Astrocyte of the cerebellum (primary cell): ENCODE measurements at places on chromosomes 13 and 19.

DNA sequence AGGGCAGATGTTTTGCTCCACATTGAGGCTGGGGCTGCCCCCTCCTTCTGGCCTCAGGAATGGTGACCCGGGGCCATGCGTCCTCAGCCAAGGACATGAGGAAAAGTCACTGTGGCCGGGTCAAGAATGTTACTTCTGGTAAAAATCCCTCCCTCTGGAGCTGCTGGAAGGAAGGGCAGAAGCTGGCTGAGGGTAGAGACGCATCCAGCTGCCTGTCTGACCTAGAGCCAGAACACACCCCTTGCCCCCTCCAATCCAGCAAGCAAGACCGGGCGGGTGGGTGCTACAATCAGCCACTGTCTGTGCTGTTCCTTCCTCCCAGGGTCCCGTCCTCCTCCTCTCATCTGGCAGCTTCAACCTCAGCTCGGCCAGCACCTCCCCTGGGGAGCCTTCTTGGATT lies 59.0 kb downstream of the PTPRS start:
- no peak for DNase-seq

- no peak for DNase-seq
Observed at GRCh38 chr13:42684226-42684625, 97.2 kb upstream of the FAM216B start.

DNA sequence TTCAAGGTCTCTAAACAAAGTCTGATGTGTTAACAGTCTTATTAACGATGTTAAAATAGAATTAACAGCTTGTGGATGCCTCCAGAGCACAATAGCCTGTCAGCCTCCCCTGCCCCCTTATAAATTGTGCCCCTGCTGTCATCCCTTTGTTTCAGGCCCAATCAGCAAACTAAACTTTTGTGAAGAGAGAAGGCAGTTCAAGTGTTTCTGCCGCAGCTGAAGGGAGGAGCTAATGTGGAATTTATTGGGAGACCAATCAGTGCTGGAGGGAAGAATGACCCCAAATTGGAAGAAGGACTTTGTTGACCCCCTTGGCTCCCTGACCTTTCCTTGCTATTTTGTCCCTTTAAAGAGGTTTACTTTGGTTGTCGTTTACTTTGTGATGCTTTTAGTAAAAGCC lies 160.5 kb downstream of the TM9SF2 start:
- no peak for DNase-seq

GRCh38 chr13:99982036-99982730 lies 599 bp downstream of the ZIC2 start:
- no peak for DNase-seq

GRCh38 chr13:31951215-31951678 lies 80.3 kb upstream of the FRY start:
- DNase-seq: no peak

GRCh38 chr13:72823081-72823480 lies 41.1 kb downstream of the PIBF1 start:
- DNase-seq: no peak

GRCh38 chr13:40394304-40394985 lies 272.0 kb downstream of the FOXO1 start:
- no peak for DNase-seq

DNA sequence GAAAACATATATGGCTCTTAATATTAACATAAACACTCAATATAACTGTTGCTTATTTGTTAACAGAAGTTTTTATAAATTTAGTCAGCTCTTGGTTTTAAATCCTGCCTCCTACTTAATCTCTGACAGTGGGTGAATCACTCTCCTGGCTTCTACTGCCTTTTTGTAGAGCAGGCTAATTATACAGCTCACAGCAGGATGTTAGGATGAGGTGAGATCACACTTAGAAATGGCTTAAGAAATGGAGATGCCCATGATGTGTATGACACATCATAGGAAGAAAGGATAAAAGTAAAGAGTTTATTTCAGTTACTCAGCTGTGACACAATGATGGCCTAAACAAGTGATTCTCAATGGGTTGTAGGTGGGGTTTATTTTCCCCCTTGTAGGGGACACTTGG lies 345.6 kb downstream of the SPRY2 start:
- DNase-seq: peak; percentile 89

DNA sequence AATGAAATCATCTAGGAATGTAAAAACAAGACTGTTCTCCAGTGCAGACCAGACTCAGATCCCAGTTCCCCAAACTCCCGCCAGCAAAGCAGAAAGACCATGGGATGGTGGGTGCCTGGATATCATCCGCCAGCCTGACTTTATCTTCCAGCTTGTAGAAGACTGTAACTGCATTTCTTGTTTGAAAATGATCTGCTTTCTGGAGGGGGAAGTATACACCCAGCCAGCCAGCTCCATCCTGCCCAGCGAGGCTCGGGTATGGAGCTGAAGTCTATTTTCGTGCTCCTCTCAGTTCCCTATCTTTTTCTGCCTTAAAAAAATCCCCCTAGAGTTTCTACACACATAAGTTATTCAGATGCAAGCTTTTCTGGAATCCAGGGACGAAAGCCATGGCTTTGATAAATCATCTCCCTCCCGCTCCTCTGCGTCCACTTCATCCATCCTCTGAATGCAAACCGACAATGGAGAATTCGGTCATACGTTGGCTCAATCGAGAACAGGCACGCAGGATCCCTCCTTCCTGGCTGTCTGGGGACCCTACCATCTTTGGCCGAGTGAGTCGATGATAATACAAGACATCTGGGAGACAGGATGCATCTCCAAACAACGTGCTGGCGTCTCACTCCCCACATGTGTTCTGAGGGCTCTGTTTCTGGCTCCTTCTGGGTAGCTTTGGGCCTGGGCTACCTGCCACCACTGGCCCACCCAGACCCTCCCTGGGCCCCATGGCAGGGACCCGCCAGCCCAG lies 31.2 kb downstream of the CEBPG start:
- DNase-seq: no peak

DNA sequence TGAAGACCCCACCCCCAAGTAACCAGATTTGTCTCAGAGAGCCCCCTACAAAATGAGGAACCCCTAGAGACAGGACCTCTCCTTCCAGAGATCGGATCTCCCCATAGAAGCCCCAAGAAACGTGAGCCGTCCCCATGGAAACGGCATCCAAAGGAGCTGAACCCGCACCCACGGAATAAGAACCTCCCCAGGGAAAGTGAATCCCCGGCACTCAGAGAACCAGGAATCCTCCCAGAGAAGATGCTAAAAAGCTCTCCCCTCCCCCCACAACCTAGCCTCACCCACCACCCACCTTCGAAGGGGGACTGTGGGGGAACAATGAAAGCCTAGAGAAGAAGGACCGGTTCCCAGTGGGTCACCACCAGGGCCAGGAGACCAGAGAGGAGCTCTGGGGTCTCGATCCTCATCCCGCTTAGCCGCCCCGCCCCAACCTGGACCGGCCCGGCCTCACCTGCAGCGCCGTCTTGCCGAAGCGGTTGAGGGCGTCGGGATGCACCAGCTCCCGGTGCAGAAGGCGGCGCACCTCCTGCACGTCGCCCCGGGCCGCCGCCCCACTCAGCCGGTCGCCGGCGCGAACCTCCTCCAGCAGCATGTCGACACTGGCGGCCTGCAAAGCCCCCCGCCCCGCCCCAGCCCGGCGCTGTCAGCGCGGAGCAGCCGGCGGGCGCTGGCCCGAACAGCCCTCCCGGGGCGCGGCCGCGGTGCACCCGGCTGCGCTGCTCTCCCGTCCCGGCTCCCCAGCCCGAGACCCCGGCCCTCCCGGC lies 535 bp downstream of the CDKN2D start:
- DNase-seq: no peak

DNA sequence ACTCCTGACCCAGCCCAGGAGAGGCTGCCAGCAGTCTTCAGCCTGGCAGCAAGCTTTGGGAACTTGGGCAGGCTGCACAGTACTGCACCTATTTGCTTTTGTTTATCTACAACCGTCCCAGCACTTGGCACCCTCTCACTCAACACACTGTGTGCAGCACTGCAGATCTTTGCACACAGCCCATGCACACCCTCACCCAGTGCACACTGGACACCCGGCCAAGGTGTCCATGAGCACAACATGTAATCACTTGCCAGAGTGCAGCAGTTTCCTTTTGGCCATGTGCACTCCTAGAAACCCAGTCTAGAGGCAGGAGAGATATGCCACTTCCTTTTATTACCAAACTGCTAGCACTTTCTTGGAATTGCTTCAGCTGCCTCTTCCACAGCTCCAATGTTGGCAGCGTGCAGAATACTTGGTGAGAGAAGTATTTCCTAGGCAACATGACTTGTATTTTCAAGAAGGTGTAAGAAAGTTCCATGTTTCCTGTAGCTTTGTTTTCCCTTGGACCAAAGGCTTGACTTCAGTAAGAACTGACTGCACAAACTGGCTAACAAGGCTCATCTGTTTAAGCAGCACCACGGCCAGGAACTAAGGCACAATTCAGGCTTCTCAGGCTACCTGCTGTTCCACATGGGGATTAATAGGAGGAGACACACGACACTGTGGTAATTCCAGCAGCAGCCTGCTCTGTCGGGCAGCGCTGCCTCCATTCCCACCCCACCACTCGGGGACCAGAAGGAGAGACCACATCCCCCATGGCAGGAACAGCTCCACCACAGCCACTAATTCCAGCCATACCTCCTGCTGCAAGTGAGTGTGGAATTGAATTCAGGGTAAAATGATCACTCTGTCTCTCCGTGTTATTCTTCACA lies 15.3 kb downstream of the ATP7B start:
- no peak for DNase-seq

GRCh38 chr19:48755084-48755641 lies at the start of gene FGF21:
Gene FGF21, plus strand, starts transcription at chr19:48755524. Its CDS starts 713 bp downstream, at chr19:48756237.
- no peak for DNase-seq

GRCh38 chr13:108834193-108834592 lies 204.8 kb downstream of the MYO16 start:
- DNase-seq: no peak

GRCh38 chr13:97559981-97560380 lies 126.0 kb downstream of the RAP2A start:
- DNase-seq: no peak

DNA sequence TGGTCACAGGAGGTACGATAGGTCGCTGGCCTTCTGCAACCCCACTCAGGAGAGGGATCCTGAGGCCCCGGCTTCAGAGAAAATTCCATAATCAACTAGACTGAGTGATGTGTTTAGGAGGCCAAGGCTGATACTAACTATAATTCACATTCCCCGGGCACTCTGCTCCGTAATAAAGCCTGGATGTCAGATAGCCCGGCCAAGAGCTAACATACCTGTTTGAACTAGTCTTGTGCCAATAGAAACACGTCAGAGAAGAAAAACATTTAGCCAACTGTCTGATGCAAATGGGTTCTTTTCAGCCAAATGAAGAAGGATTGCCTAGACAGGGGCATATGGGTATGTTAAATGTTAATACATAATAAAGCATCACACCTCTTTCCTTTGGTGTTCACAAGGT lies 204.2 kb downstream of the TSHZ3 start:
- DNase-seq: no peak

DNA sequence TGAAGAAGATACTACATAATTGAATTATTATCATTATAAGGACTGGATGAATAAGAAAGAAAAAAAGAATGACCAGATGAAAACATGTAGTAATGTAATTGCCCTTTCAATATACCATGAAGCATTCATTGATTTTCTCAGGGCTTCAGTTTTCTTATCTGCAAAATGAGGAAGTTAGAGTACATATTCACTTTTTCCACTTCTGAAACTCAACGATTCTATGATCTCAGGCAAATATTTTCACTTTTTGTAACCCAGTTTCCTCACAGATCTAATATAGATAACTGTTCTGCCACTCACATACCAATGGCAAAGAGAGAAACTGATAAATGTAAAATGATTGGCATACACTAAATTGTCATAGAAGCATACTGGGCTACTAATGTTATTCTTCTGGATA lies 856.6 kb upstream of the KLHL1 start:
- DNase-seq: no peak

- no peak for DNase-seq
Observed at GRCh38 chr13:106488076-106488475, 47.4 kb downstream of the EFNB2 start.

DNA sequence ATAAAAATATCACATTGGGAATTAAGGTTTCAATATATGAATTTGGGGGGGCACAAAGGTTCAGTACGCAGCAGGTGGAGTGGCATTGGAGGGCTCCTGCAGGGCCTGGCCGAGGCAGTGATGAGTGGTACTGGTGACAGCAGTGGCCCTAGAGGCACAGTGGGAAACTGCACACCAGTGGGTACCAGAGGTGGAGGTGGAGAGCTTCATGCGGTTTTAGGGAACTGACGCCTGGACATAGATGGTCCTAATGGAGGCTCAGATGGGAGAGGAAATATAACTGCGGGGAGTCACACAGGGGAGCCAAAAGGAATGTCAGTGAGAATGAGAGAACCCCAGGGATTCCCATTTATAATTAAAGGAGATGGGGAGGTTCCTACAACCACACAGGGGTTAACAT lies 156.2 kb downstream of the COG6 start:
- DNase-seq: no peak

DNA sequence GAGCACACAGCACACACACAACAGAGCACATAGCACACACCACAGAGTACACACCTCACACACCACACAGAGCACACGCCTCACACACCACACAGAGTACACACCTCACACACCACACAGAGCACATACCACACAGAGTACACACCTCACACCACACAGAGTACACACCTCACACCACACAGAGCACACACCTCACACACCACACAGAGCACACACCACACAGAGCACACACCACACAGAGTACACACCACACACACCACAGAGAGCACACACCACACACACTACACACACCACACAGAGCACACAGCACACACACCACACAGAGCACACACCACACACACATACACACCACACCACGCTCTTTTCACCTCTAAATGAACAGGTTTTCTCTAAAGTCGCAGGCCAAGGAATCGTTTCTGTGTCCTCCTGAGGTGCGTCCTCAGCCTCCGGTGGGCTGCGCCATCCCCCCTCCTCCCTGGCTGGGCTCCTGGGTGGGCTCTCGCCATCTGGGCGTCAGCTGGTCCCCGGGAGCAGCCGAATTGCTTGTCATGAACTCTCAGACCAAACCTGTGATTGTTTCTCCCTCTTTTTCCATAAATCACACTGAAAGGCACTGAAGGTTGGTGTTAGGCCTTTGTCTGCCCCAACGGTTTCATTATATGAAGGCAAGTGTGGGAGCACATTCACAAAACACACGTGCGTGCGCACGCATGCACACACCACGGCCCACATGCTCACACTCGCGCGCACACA lies 37.4 kb downstream of the TMEM255B start:
- DNase-seq: no peak
